ENCODE measurements at places on chromosomes 13 and 19. TPM values are rescaled to one million over a fixed set of nuclear protein-coding genes. Genes with fewer than 3 reads are reported as not detected.

FAAP24 gene
- 3.1 TPM for polyA plus RNA-seq

KLK15 gene
- not detected for polyA plus RNA-seq

ZFP82 gene
- polyA plus RNA-seq: 11.8 TPM

ZNF134 gene
- polyA plus RNA-seq: 27.7 TPM

ZNF382 gene
- 8.8 TPM for polyA plus RNA-seq

CBLC gene
- polyA plus RNA-seq: 9.7 TPM

DNAJC15 gene
- polyA plus RNA-seq: 17.8 TPM

BEST2 gene
- not detected for polyA plus RNA-seq

RPL18 gene
- 1,300 TPM for polyA plus RNA-seq

IGLON5 gene
- polyA plus RNA-seq: 1.9 TPM

TMEM145 gene
- polyA plus RNA-seq: 1.1 TPM

SMAD9 gene
- 29.8 TPM for polyA plus RNA-seq

SLITRK1 gene
- polyA plus RNA-seq: 0.27 TPM

EBI3 gene
- polyA plus RNA-seq: 0.76 TPM

SYNGR4 gene
- polyA plus RNA-seq: 0.79 TPM

ZNF540 gene
- 6.8 TPM for polyA plus RNA-seq

ABCA7 gene
- 11.6 TPM for polyA plus RNA-seq

CA11 gene
- polyA plus RNA-seq: 23.2 TPM

MAST1 gene
- 1.1 TPM for polyA plus RNA-seq

PNMA8A gene
- polyA plus RNA-seq: 62.7 TPM

PSG1 gene
- polyA plus RNA-seq: not detected

PRODH2 gene
- polyA plus RNA-seq: 49.5 TPM

CTXN1 gene
- polyA plus RNA-seq: 41.4 TPM

NPAS1 gene
- 3.3 TPM for polyA plus RNA-seq

CRTC1 gene
- 30.1 TPM for polyA plus RNA-seq

ZNF665 gene
- 6.0 TPM for polyA plus RNA-seq

SELENOW gene
- polyA plus RNA-seq: 150 TPM

SIGLEC10 gene
- 1.1 TPM for polyA plus RNA-seq

NLRP5 gene
- polyA plus RNA-seq: not detected

PTPRS gene
- 71.4 TPM for polyA plus RNA-seq

KLF16 gene
- polyA plus RNA-seq: 11.3 TPM

GPC5 gene
- 3.9 TPM for polyA plus RNA-seq

ZNF568 gene
- polyA plus RNA-seq: 21.4 TPM

MIPEP gene
- 27.0 TPM for polyA plus RNA-seq

SIX5 gene
- 22.7 TPM for polyA plus RNA-seq

PRKCG gene
- 0.40 TPM for polyA plus RNA-seq

ZNF729 gene
- 1.4 TPM for polyA plus RNA-seq

CD70 gene
- polyA plus RNA-seq: not detected

NKPD1 gene
- polyA plus RNA-seq: 0.31 TPM

PLEKHA4 gene
- polyA plus RNA-seq: 25.2 TPM

ZNF544 gene
- polyA plus RNA-seq: 34.2 TPM

PRRG2 gene
- polyA plus RNA-seq: 6.5 TPM

U2AF1L4 gene
- polyA plus RNA-seq: 21.7 TPM

FCAR gene
- polyA plus RNA-seq: 0.29 TPM

CABP5 gene
- polyA plus RNA-seq: not detected

HSH2D gene
- polyA plus RNA-seq: 0.28 TPM

ERICH4 gene
- 7.5 TPM for polyA plus RNA-seq

OVOL3 gene
- 0.26 TPM for polyA plus RNA-seq

CEACAM3 gene
- polyA plus RNA-seq: 0.23 TPM

Data from renal pelvis (tissue), 12 donors.